SJSA1 (cell line): ENCODE measurements at places on chromosomes 1 and 21. TPM values are rescaled to one million over a fixed set of nuclear protein-coding genes. Genes with fewer than 3 reads are reported as not detected.

Gene MIER1
- total RNA-seq: 31.8 and 42.2 TPM in 2 replicates

Gene CSDE1
- 771 and 913 TPM in 2 replicates for total RNA-seq

Gene SAMD13
- total RNA-seq: 1.3 TPM in 1 of 2 replicates, not detected in the other

Gene TCEA3
- 1.3 and 1.7 TPM in 2 replicates for total RNA-seq

Gene NUP210L
- total RNA-seq: not detected in 2 replicates

Gene XKR8
- total RNA-seq: 2.9 and 4.9 TPM in 2 replicates

Gene MFAP2
- 9.3 and 16.7 TPM in 2 replicates for total RNA-seq

Gene CXADR
- total RNA-seq: 0.08 TPM in 1 of 2 replicates, not detected in the other

Gene PLA2G2C
- total RNA-seq: not detected in 2 replicates

Gene DMRTA2
- 15.0 and 16.3 TPM in 2 replicates for total RNA-seq
